Esophagus muscularis mucosa (tissue), 4 donors: ENCODE measurements at places on chromosomes 4 and X. TPM values are rescaled to one million over a fixed set of nuclear protein-coding genes. Genes with fewer than 3 reads are reported as not detected.

Gene GYG2
- total RNA-seq, result 10.3 TPM

Gene ZNF182
- 4.2 TPM for total RNA-seq

Gene TIMP1
- total RNA-seq, result 139 TPM

Gene OTC
- 0.42 TPM for total RNA-seq

Gene FANCB
- 1.3 TPM for total RNA-seq

Gene KIAA1210
- total RNA-seq, result not detected

Gene CYTL1
- total RNA-seq, result 2.3 TPM

Gene AIMP1
- total RNA-seq, result 27.8 TPM

Gene PLAC8
- total RNA-seq, result 1.4 TPM

DNA sequence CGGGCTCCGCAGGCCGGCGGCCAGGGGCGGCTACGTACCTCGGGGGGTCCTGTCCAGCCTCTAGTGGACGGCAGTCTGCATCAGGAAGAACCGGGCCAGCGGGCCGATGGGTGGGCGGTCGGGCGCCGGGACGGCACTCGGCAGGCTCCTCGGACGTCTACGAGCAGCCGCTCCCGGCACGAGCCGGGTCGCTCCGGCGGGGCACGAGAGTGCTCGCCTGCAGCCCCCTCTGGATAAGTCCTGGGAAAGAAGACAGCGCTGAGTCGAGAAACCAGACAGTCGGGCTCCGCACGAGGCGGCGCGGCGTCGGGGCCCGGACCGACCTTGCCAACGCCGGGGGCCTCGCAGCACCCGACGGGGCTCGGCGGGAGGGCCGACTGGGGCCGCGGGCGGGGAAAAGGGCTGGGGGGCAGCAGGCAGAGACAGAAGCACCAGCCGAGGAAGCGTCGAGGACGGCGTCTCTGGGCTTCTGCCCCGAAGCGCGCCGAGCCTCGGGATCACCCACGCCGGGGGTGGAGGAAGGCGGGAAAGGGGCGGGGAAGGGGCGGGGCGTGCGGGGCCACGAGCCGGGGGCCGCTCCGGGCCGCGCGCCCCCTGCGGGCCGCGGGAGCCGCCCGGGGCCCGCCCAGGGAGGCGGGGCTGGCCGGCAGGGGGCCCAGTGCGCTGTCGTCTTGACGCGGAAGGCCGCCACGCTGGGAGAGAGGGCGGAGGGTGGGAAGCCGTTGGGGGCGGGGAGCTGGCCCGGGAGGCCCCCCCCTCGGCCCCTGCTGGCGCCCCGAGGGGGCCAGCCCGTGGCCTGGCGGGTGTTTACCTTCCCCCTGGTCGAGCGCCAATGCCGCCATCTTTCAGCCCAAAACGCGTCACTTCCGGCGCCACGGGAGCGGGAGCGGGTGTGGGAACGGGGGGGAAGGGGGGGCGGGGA, 1.9 kb downstream of the KLHL15 start:
- peak; percentile 93 for DNase-seq

DNA sequence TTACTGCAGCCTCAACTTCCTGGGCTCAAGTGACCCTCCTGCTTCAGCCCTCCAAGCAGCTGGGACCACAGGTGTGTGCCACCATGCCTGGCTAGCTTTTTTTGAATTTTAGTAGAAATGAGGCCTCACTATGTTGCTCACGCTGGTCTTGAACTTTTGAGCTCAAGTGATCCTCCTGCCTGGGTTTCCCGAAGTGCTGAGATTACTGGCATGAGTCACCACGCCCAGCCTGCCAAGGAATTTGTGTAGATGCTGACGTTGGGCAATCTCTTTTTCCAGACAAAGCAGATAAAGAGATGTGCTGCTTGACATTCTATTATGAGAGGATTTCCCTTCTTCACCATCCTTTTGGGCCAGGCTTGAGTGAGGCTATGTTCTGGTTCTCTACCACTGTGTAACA, 254.5 kb upstream of the RPS6KA3 start:
- DNase-seq, result no peak

- DNase-seq, result no peak
These were observed 192.2 kb downstream of the APBB2 start for GRCh38 chr4:41022116-41022515.

GRCh38 chrX:69539437-69539836, 35.3 kb downstream of the NALF2 start:
- no peak for DNase-seq

- no peak for DNase-seq
These were observed 231.5 kb downstream of the NAF1 start for GRCh38 chr4:162935214-162935613.

GRCh38 chrX:11269996-11270395, 23.2 kb upstream of the AMELX start:
- no peak for DNase-seq

DNA sequence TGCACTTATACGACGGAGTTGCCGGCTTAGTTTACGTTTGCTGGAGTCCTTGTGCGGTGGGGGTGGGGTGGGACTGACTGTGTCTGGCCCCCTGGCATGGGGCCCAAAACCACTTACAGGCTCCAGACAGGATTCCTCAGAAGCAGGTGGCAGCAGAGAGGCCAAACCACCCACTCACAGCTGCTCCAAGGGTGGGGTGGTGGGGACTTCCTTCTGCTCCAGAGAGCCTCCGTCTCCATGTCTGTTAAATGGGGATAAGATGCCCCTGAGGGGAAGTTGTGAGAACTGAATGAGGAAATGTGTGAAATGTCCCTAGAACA, 36.7 kb downstream of the PSAPL1 start:
- no peak for DNase-seq

DNA sequence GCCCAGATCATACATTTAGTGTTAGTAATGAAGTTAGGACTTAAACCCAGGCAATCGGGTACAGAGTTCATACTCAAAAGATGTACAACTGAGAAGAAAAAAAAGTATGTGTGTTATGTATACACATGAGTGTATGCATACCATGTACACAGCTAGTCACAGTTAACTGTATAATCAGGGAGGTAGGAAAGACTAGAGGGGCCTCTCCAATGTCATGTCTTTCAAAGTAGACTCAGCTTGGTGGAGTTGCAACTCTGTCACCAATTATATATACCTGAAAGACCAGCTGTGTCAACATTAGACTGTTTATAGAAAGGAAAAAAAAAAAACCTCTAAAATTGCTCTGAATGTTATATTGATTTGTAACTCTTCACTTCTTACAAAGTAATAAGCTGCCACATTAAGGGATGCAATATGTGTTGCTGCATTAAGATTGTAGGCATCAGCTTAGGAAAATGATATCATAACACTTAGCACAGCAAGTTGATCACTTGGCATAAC, 167.5 kb downstream of the DCTD start:
- DNase-seq, result no peak

- no peak for DNase-seq
These were observed 228.1 kb downstream of the QDPR start for GRCh38 chr4:17283832-17284231.

DNA sequence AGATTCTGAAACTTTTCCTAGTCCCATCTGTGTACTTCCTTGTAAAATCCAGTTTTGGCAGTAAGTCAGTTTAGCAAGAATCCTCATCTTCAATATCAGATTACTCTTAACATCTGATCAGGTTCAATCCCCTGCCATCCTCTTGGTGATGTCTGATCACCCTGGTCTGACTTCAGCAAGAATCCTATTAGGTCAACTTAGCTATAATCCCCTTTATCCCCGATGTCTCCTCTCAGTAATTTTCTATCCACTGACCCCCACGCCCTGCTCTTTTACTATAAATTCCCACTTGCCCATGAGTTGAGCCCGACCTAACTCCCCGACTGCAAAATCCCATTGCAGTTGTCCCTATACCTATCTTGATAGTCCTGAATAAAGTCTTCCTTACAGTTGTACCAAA, 57.9 kb upstream of the PRSS48 start:
- peak; percentile 81 for DNase-seq

DNA sequence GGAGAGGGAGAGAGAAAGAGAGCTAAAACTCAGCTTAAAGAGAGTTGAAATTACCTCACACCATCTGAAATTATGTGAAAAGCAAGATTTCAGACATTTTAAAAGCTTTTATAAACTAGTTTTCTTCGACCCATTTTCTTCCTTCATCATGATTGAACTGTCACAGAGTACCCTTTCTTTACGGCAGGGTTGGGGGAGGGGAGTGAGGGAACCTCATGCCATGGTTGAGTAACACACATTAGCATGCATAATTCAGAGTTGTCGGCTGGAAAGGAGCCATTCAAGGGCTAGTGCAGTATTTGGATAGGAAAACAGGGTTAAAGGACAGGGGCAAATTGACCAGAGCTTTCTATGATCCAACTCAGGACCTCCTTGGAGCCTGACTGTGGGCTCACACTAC, 46.2 kb downstream of the PCDH19 start:
- no peak for DNase-seq

DNA sequence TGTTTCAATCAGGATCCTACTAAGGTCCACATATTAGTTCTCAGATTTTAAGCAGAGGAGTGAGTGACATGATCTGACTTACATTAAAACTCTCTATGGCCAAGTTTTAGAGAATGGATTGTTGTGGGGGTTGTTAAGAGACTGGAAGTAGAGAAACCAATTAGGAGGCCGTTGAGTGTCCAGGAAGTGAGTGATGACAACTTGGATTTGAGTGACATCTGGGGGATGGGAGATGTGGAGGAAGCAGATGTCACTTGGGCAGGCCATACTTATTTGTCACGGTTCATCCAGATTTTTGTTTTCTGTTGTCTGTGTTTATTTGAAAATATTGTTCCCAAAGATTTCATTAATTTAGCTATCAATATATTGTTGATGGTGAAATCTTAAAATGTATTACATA, 28.3 kb downstream of the ADD1 start:
- no peak for DNase-seq

- DNase-seq, result peak; percentile 45
These were observed 139.9 kb downstream of the RAB28 start for GRCh38 chr4:13344216-13344615.

DNA sequence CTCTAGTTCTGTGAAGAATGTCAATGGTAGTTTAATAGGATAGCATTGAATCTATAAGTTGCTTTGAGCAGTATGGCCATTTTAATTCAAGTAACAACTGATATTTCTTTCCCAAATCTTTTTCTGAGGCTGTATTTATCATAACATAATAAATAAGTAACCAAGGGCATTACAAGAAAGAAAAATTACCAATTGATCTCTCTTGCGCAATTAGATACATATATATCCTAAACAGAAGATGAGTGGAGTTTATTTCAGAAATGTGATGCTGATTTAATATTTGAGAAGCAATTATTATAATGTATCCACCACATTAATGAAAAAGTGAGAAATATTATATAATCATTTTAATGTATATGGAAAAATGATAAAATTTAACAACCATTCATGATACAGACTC, 802.5 kb upstream of the AGA start:
- no peak for DNase-seq

DNA sequence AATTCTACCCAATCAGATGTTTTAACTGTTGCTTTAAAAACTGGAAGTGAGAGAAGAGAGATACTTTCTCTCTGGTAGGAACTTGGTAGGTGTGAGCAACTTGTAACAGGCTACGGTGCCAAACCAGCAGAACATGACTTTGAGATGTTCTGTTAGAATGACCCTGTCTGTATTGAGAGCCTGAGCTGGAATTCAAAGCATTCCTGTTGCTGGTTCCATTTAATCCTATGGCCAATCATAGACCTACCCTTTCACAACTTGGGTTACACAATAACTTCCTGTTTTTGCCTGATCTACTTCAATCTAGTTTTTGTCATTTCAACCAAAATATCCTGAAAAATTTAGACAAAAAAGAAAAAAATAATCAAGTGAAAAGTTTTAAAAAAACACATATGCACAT, 1.7 kb upstream of the PRRG1 start:
- DNase-seq, result no peak

- no peak for DNase-seq
These were observed 240.2 kb upstream of the F9 start for GRCh38 chrX:139290310-139290709.

DNA sequence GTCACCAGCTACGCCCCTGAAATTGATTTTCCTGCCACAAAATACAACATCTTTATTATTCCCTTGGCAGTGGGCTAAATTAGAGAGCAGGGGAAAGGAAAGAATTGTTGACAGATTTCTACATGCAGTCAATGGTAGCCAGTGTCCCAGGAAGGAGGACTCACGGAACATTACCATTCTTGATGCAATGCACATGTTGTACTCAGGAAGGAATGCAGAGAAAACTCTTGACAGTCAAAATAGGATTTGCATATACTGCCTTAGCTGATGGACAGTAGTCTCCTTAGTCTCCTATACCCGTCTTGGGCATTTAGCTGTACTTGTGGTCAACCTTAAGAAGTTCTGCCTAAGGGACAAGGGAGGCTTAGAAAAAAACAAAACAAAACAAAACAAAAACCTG, 158.0 kb upstream of the GYPA start:
- DNase-seq, result no peak

DNA sequence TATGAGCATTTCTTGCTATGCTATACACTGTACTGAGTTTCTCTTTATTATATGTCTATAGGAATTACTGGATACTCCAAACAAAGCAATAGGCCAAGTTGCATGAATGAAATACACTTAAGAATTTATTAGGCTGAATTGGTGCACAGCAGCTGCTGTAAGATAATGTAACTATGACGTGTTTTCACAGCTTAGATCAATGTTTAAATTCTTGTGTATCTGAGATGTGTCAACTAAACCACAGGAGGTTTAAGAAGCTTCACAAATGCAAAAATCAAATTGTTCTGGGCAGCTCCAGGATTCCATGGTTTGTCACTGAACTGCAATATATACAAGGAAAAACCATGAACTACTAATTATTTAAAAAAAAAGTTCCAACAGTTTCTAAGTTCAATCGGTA, 156.7 kb downstream of the MAPK10 start:
- DNase-seq, result no peak

- no peak for DNase-seq
These were observed 323.3 kb downstream of the STK32B start for GRCh38 chr4:5374592-5374991.

DNA sequence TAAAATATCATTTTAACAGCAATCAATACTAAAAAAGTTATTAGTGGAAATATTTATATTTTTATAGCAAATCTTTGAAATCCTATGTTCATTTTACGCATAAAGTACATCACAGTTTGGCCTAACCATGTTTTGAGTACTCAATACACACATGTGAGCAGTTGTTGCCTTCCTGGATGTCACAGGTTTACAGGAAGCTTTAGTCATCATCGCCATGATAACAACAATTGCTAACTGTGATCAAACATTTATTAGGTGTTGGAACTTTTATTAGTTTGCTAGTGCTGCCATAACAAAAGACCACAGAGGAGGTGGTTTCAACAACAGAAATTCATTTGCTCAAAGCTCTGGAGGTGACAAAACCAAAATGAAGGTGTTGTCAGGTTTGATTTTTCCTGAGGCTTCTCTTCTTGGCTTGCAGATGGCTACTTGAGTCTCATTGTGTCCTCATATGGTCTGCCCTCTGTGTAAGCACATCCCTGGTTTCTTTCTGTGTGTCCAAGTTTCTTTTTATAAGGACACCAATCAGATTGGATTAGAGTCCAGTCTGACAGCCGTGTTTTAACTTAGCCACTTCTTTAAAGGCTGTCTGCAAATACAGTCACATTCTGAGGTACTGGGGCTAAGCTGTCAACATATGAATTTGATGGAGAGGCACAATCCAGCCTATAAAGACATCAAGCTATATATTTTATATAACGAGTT, 43.1 kb upstream of the BOD1L1 start:
- DNase-seq, result no peak

GRCh38 chr4:74716436-74716765, 77.9 kb downstream of the BTC start:
- no peak for DNase-seq
